Testis (tissue), 5 donors: ENCODE measurements at places on chromosomes 12 and 14. TPM values are rescaled to one million over a fixed set of nuclear protein-coding genes. Genes with fewer than 3 reads are reported as not detected.

The DPY19L2 gene
- polyA plus RNA-seq, result 146 TPM

The SYNE2 gene
- 74.6 TPM for polyA plus RNA-seq

The TSPAN8 gene
- polyA plus RNA-seq, result 6.2 TPM

The PTCSC3 gene
- polyA plus RNA-seq, result not detected

The ENDOU gene
- polyA plus RNA-seq, result 0.21 TPM

The TRAFD1 gene
- 77.3 TPM for polyA plus RNA-seq

The B4GALNT3 gene
- polyA plus RNA-seq, result 34.6 TPM

The SOCS4 gene
- polyA plus RNA-seq, result 7.5 TPM

The TAS2R8 gene
- polyA plus RNA-seq, result not detected

The ERO1A gene
- 11.0 TPM for polyA plus RNA-seq

The CMA1 gene
- 4.0 TPM for polyA plus RNA-seq

The ARMH4 gene
- polyA plus RNA-seq, result 13.5 TPM

The CLEC4C gene
- polyA plus RNA-seq, result 1.9 TPM

The GALC gene
- polyA plus RNA-seq, result 50.7 TPM

The SOAT2 gene
- 0.25 TPM for polyA plus RNA-seq

The ZBTB42 gene
- 7.1 TPM for polyA plus RNA-seq

The GLI1 gene
- polyA plus RNA-seq, result 9.3 TPM

The TOMM20L gene
- polyA plus RNA-seq, result 22.7 TPM

The CLEC4E gene
- polyA plus RNA-seq, result 0.98 TPM

The RBP5 gene
- polyA plus RNA-seq, result 11.8 TPM

The NFE2 gene
- 2.6 TPM for polyA plus RNA-seq

The TAS2R13 gene
- not detected for polyA plus RNA-seq

The KRT6C gene
- polyA plus RNA-seq, result not detected

The CISTR gene
- polyA plus RNA-seq, result not detected

The KLHL33 gene
- 0.67 TPM for polyA plus RNA-seq

The RTL1 gene
- polyA plus RNA-seq, result 0.34 TPM

The LIN7A gene
- polyA plus RNA-seq, result 48.6 TPM

The ASB2 gene
- polyA plus RNA-seq, result 3.5 TPM

The TAS2R50 gene
- polyA plus RNA-seq, result not detected

The CLEC14A gene
- polyA plus RNA-seq, result 11.4 TPM

The LTB4R gene
- polyA plus RNA-seq, result 5.5 TPM
